ENCODE measurements at places on chromosomes 12 and 14. TPM values are rescaled to one million over a fixed set of nuclear protein-coding genes. Genes with fewer than 3 reads are reported as not detected.

Gene NRIP2
- not detected for total RNA-seq

Gene MYH6
- total RNA-seq = not detected

Gene CPSF6
- 27.8 TPM for total RNA-seq

Gene KRT74
- not detected for total RNA-seq

Gene EIF2S3B
- 17.1 TPM for total RNA-seq

Gene GLI1
- total RNA-seq = 4.1 TPM

Gene CABP1
- total RNA-seq = not detected

Gene CAPZA3
- not detected for total RNA-seq

Gene TGM1
- 3.3 TPM for total RNA-seq

Gene RIMBP2
- not detected for total RNA-seq

Gene KRT71
- not detected for total RNA-seq

Gene MEG3
- not detected for total RNA-seq

Gene PRB2
- not detected for total RNA-seq

Gene CISTR
- total RNA-seq = not detected

Gene AHSA1
- total RNA-seq = 178 TPM

Gene WDHD1
- total RNA-seq = 13.3 TPM

Gene C1RL
- total RNA-seq = 5.8 TPM

Gene ENDOU
- total RNA-seq = not detected

Data from A172 (cell line).